8988T (cell line): ENCODE measurements at places on chromosomes 2 and 18.

DNA sequence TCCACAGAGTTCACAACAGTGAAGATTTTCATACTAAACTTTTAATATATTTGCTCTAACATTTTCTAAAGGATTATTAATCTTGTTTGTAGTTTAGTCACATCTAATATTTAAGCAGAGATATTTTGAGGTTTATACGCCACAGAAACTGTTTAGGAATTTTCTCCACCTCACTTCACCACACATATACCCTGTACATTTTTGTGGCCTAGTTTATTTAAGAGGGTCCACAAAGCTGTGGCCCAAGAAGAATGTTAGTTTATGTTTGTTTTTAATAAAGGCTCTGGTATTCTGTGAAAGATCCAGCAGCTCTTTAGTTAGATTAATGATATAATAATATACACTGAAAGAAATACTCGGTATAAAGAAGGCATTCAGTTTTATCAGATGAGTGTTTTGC lies 132.7 kb upstream of the TTC27 start:
- DNase-seq = no peak

DNA sequence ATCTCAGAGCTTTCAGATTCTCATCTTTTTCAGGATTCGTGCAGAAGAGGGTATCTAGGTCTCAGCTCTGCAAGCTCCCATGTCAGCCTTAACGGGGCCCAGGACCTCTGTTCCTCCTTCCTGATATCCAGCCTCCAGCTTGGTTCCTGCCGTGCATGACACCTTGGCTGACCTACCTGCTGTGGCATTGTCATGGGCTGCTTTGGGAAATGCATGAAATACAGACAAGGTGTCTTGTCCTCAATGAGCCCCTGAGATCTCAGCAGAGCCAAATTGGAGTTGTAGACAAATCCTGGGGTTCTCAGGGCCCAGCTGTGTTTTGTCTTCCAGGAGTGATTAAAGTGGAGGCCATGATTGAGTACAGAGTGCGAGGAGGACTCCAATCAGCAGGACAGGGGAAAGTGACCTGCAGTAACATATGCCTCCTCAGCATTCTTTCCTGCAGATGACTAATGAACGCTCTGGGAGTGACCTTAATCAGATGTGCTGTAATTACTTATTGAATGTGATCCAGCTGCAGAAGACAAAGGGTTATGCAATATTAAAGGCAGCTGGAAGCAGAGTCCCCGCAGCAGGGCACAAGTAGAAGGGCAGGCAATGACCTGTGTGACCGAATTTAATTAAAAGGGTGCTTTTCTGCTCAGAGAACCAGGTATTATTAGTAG lies 141.1 kb downstream of the CCBE1 start:
- DNase-seq = no peak

- DNase-seq = no peak
These were observed 17.2 kb downstream of the EML4 start for GRCh38 chr2:42186366-42186765.

DNA sequence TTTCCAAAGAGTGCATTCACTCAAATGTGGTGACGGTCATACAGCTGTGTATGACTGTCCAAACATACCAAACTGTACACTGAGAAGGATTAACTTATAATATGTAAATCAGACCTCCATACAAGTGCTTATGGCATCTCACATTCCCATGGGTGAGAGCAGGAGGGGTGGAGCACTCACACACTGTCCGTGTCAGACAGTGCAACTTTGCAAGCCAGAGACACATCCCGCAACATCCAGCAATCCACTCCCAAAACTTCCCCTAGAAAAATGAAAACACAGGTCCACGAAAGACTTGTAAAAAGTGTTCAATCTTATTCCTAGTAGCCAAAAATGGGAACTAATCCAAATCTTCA lies 36.4 kb downstream of the FAM168B start:
- DNase-seq = no peak

- no peak for DNase-seq
These were observed 12.6 kb upstream of the EVA1A start for GRCh38 chr2:75573145-75573878.

DNA sequence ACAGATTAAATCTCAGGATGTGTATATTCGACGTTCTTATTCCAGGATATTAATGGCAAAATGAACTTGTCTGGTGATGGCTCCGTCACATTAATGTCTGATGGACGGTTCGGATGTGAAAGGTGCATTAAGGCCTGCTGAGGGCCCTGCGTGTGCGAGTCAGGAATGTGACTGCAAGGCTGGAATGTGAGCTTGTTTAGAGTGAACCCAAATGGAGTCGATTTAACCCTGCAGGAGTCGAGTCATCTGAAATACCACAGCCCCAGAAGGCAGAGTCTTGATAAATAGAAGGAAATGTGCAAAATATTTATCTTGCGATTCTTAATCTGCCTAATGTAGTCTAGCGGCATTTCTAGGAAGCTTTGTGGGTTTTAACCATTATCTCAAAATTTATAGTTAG lies 44.3 kb downstream of the RDH14 start:
- no peak for DNase-seq

- no peak for DNase-seq
These were observed 69.7 kb upstream of the SULT1C3 start for GRCh38 chr2:108169982-108170625.

DNA sequence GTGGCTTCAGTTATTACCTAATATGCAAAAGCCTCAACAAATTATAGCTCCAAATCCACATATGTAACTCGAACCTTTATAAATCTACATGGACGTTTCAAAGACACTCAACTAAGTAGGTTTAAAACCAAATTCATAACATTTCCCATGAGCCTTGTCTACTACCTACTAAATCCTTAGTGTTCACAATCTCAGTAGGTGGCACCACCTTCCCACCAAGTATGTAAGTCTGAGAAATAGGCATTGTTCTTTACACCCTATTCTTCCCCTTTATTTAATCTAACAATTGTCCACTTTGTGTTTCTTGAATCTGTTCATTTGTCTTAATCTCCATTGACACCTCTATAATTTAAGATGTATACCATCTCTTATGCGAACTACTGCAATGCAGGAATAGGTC lies 4.6 kb downstream of the PIGN start:
- no peak for DNase-seq

DNA sequence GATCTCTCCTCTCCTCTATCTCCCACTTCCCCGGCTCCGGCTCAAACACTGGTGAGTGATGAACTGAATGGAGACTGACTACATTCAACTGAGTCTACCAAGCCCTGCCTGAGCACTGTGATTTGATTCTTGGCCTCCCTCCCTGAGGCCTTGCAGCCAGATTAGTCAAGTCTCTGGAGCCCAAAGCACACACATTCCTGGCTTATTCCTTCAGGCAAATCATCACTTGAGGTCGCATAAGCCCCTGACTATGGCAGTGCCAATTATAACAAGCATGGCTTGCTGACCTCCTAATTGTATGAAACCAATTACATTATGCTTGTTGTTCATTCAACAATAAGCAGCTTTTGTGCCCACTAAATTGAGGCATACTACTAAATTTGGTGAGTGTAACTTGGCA lies 34.6 kb downstream of the EFEMP1 start:
- DNase-seq = no peak

DNA sequence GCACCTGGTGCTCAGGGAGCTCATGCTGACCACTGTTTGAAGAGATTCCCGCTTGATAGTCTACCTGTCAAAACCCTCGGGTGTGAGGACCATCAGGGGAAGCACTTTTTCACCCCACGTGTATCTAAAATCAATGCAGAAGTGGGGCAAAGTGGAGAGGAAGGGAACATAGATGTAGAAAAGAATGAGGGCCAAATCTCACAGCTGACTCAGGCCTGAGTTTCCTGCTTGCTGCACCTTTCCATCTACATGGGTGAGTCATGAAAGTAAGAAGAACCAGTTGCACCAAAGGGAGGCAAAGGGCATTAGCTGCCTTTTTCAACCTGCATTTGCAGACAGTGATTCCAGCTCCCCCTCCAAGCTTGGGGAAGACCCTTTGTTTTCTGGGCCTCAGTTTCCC lies 100.2 kb upstream of the MYCN start:
- DNase-seq = no peak

DNA sequence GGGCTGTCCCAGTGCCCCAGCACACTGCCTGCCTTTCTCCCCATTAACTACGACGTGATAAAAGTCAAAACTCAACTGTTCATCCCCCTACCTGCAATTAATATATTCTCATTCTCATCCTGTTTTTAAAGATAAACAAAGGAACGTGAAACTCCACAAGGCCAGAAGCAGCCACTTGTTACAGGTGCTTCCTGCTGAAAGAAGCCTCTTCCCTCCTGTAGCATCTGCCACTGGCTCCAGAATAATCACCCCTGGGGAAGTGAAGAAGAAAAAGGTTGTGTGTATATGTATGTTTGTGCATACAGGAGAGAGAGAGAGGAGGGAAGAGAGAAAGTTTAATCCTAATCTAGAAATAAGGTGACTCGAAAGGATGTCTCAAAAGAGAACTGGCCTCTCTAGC lies 27.1 kb downstream of the KIAA2012 start:
- DNase-seq = no peak

- DNase-seq = no peak
These were observed 238.2 kb downstream of the MREG start for GRCh38 chr2:215775106-215775505.

- no peak for DNase-seq
These were observed 81.1 kb downstream of the ACVR2A start for GRCh38 chr2:147925886-147926285.

GRCh38 chr2:101623031-101623521 lies 74.4 kb upstream of the MAP4K4 start:
- no peak for DNase-seq

GRCh38 chr2:105760639-105761337 lies 16.1 kb downstream of the NCK2 start:
- DNase-seq = no peak

- no peak for DNase-seq
These were observed 9.4 kb upstream of the PAX3 start for GRCh38 chr2:222307978-222308730.

DNA sequence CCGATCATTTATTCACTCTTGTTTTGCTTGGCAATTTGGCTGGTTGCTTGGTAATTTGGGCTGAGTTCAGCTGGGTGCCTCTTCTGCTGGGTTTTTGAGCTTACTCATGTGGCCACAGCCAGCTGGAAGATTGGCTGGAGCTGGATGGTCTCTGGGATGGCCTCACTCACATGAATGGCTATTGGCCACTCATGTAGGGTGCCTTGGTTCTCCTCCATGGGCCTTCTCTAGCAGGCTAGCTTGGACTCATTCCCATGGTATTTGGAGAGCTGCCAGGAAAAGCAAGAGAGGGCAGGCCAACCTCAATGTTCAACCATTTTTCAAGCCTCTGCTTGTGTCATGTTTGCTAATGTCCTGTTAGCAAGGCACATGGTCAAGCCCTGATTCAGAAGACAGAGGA lies 16.9 kb downstream of the ZAP70 start:
- no peak for DNase-seq

DNA sequence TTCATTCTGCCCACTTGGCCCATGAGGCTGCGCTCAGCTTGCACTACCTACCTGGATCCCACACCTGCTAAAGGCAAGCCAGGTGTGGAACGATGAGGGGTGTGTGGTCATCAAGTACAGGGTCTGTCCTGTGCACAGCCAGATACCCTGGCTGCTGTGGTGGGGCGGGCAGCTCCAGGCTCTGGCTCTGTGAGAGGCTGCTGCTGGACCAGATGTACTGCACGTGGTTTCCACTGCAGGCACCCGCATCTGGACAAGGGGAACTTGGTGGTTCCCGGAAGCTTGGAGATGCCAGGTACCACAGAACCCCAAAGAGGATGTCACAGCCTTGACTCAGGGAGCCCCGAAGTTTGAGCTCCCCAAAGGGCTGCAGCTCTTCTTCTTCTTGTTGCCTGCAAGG lies 68.1 kb upstream of the ZNF804A start:
- DNase-seq = no peak

DNA sequence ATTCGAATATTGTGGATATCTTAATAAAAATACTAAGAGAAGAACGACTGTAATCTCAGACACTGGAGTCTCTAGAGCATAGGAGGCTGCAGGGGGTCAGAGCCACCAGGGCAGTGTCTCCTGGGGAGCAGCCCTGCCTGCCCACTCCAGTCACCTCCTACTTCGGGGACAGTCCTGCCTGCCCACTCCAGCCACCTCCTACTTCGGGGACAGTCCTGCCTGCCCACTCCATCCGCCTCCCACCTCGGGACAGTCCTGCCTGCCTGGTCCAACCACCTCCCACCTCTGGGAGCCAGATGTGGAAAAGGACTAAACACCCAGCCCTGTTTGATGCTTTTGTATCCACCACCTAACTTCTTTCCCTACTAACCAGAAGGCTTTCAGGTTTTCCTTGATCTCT lies 350.1 kb upstream of the SMIM21 start:
- no peak for DNase-seq

DNA sequence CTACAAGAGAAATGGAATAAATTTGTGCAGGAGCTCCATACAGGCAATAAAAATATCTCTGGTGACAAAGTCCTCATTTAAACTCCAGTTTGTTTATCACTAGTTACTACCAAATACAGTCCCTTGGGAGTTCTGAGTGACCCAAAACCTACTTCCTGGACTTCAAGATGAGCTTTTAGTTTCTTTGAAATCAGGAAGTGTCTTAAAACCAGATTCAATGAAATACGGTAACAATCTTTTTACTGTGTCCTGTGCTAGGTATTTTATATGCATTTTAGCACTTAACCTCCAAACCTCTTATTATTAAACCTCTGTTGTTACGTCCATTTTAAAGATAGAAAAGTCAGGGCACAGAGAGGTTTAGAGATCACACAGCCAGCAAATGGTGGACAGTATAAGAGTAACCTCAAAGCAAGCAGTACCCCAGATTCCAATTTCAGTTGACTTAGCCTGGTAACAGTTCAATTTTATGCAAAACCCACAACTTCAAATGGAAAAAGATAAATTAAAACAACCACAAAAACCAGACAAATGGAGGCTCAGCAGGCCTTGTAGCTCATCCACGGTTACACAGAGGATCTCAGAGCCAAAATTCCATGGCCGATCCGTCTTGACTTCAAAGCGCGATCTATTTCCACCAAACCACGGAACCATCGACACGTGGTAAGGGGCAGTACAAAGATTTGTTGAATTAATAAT lies 1.3 kb upstream of the KCMF1 start:
- DNase-seq = no peak

- no peak for DNase-seq
These were observed 197.7 kb upstream of the SH3BP4 start for GRCh38 chr2:234754126-234754525.

- no peak for DNase-seq
These were observed 129.4 kb upstream of the MAPRE2 start for GRCh38 chr18:34911661-34912384.

GRCh38 chr2:235677937-235678336 lies 184.1 kb downstream of the AGAP1 start:
- no peak for DNase-seq

DNA sequence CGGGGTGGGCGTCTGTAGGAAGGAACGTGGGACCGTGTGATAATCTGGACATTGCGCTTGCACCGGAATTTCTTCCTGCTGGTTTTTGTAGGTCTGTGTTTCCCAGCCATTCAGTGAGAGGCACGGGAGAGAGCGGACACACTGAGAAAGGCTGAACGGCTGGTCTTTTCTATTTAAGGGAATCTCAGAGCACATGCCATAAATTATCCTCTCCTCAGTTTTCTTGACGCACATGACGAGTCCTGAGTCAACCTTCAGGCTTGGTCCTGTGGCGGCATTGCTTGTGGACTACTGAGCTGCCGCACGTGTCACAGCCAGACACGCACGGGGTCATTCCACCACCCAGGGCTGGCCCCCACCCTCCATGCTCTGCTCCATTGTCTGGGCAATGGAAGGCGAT lies 519.3 kb upstream of the ID2 start:
- DNase-seq = no peak

- DNase-seq = no peak
These were observed 260.6 kb upstream of the LINC00305 start for GRCh38 chr18:64409511-64409910.
